ENCODE measurements at places on chromosomes 16 and 17. TPM values are rescaled to one million over a fixed set of nuclear protein-coding genes. Genes with fewer than 3 reads are reported as not detected.

DNA sequence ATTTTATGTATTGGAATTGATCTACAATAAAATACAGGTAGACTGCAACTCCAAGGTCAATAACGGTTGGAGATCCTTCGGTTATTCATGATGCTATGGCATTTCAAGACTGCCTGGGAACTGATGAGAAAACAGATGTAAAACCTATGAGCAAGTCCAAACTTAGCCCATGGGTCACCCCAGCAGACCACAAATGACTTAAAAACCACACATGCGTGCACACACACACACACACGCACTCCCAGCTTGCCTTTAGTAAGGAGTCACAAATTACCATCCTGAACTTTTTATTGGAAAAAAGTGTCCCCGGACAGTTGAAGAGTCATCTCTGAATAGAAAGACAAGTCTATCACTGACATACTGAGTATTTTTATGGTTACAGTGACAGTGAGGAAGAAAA lies 26.7 kb downstream of the TRIM25 start:
- DNase-seq = no peak

The KIFC3 gene
- total RNA-seq = 28.4 TPM

The C17orf50 gene
- 0.74 TPM for total RNA-seq

GRCh38 chr16:75108792-75109731 lies 7.5 kb downstream of the LDHD start:
- no peak for DNase-seq

The PRDM7 gene
- not detected for total RNA-seq

DNA sequence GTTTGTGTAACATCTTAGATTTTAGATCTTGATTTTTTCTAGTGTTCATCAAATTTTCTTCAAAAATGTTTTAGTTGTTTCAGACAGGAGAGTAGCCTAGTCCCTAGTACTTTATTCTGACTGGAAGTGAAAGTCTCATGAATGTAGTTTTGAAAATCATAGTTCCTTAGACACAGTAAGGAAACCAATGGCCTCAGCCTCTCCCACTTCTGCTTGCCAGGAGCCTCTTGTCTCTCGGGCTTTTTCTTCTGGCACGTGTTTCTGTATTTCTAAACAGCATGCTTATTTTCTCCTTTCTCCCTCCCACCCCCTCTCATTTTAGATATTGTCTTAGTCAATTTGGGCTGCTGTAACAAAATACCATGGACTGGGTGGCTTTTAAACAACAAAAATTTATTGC lies 9.8 kb downstream of the SLFN5 start:
- peak; percentile 51 for DNase-seq

GRCh38 chr16:85157813-85158742 lies 45.8 kb upstream of the CIBAR2 start:
- DNase-seq = peak; percentile 85

- no peak for DNase-seq
Measured at GRCh38 chr16:66423177-66423576, 3.9 kb upstream of the BEAN1 start.

DNA sequence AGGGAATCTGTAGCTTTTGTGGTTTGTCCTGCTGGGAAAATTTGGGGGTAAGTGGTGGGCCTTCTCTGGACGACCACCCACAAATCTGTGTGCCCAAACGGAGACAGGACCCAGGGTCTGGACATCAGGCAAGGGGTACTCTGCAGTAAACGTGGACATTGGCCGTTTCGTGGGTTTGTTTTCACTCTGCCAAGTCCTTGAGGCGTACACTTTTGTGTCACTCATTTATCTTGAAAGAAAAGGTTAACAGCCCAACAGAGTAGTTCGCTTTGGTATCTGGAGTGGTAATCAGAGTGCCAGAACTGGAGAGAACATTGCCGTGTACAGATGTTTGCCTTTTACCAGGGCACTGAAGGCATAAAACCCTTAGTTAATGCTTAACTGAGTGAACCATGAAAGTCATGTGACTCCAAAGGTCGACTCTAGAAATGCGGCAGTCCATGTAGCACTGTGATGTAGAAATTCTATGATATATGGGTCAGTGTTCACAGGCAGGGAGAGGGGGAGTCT lies 15.4 kb downstream of the NAA60 start:
- DNase-seq = no peak

The ATAD5 gene
- 6.3 TPM for total RNA-seq

DNA sequence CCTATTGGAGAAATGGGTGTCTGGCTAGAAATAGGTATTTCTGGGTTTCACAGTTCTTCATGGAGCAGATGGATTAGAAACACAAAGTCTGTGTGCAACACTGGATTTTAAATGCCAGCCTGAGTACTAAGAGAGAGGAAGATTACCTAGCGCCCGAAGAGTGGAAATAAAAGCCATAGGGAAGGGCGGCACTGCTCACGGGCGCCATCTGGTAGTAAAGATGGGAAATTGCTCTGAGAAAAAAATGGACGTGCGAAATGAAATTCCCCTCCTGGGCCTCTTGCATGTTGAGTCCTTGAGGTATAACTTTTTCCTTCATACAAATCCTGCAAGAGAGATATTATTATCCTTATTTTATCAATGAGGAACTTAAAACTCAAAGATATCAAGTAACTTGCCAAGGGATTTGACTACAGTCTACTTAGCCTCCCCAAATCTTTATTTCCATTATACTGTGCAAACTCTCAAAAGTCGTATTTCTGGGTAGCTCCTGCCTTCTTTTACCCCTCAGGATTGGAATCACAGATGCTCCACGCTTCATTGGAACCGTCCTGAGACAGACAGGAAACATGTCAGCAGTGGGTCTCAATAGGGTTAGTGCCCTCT lies 72.8 kb downstream of the MMD start:
- DNase-seq = peak; percentile 75

The HS3ST2 gene
- total RNA-seq = not detected

The USP36 gene
- 27.8 TPM for total RNA-seq

The CACNA1H gene
- 66.1 TPM for total RNA-seq

The C17orf67 gene
- total RNA-seq = 0.32 TPM

The CCL17 gene
- total RNA-seq = not detected

DNA sequence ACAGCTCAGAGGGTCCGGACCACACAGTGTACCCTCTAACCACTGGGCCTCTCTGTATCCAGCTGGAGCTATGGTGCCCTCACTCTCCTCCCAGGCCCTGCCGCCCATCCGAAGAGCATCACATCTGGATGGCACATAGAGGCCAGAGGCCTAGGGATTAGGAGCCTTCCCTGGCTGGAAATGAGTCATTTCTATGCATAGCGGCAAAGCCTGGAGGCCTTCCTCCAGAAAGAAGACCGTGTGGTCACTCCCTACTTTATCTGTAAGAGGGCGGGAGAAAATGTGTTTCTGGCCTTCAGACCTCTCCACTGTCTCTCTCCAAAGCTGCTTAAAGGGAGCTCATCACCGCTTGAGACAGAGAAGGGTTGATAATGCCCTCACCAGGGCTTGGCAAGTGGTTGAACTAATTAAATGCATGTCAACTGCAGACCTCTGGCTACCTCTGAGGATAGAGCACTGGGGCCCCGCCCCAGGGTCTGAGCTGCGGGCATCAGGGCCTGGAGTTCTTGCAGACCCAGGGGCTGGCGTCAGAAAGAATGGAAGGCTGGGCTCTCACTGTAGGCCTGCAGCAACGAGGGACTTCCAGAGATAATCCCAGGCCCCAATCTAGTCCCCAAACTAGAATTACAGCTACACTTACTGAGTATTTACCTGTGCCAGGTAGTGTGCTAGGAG lies 122.2 kb downstream of the IRX5 start:
- peak; percentile 2 for DNase-seq

The RNU2-1 gene
- total RNA-seq = not detected

DNA sequence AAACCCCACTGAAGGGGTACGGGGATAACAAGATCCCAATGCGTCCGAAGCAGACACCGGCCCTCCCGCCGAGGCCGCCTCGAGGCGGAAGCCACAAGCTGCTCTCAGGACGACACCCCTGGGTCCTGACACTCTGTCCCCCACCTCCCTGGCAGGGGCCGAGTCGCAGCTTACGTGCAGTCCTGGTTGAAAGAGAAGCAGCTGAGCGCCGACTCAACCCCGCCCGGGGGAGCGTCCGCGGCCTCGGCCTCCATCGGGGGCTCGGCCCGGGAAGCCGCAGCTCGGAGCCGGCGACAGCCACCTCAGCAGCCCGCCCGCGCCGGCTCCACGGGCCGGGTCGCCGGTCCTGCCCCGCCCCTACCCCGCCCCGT lies at the start of gene WIPI1:
WIPI1 (minus strand) TSS at position 329 of the 371 bp plus-strand sequence; CDS start at position 254, 75 bp downstream.
- DNase-seq = no peak

Measured in cardiac muscle cell (in vitro differentiated cells and primary cell).